NCI-H345 (cell line): ENCODE measurements at places on chromosomes 11 and 22.

DNA sequence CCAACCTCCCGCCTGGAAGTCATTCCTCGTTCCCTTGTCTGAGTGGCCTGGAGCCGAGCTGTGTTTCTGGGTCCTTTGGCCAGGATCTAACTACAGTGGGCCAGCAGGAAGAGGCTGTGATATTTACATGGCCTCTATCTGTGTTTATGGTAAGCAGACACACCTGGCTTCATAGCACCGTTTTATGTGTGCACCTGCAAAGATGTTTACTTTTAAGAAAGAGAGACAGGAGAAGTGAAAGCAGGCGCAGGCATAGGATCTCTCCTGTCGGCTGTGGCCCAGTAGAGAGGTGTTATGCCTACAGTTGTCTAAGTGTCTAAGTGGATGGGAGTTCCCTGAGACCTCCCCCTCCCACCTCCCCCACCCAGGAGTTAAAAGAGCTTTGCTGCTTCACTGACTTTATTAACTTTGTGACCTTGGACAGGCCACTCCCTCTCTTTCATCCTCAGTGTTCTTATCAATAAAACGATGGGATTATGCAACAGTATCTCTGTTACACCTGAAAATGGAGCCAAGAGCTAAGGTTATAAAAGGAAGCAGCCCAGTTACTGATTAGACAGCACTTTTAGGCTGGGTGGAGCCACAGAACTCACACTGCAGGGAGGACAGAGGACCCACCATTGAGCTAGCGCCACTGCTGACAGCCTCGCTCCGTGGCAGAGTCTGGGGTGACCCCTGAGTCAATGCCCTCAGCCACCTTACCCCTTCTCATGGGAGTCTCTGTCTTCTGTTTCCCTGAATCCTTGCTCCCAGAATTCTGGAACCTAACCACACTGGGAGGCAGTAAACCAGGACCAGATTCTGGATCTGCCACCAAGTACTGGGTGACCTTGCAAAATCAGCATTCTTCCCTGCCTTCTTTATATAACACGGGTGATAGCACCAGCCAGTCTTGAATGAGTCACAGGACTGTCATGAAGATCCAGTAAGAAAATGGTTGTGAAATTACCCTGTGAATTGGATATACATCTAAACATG is 22.0 kb downstream of the ST14 start:
- DNase-seq, result peak; percentile 86

- no peak for DNase-seq
Measured at GRCh38 chr11:96275801-96276594, 67.0 kb downstream of the MAML2 start.

GRCh38 chr11:112289588-112290492 is 29.2 kb upstream of the PLET1 start:
- DNase-seq, result peak; percentile 83

DNA sequence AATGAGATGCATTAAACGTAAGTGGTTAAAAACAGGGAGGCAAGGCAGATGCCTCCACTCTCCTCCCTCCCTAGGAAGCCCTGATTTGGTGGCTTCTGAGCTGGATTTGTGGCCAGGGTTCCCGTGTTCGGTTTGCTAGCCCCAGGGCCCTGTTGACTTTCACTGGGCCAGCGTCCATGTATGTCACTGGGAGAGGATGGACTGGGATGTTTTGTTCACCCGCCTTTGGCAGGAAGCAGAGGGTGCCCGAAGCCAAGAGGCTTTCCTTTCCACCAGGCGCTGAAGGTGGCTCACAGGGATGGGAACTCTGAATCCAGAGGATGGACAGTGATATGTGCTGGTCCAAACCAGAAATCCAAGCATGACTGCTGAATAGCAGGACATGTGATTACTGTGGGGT is 146.6 kb downstream of the CSNK2A3 start:
- DNase-seq, result no peak

- DNase-seq, result no peak
Measured at GRCh38 chr11:125410091-125410490, 86.0 kb downstream of the FEZ1 start.

GRCh38 chr11:2869561-2870427 is 15.8 kb downstream of the CDKN1C start:
- DNase-seq, result no peak

DNA sequence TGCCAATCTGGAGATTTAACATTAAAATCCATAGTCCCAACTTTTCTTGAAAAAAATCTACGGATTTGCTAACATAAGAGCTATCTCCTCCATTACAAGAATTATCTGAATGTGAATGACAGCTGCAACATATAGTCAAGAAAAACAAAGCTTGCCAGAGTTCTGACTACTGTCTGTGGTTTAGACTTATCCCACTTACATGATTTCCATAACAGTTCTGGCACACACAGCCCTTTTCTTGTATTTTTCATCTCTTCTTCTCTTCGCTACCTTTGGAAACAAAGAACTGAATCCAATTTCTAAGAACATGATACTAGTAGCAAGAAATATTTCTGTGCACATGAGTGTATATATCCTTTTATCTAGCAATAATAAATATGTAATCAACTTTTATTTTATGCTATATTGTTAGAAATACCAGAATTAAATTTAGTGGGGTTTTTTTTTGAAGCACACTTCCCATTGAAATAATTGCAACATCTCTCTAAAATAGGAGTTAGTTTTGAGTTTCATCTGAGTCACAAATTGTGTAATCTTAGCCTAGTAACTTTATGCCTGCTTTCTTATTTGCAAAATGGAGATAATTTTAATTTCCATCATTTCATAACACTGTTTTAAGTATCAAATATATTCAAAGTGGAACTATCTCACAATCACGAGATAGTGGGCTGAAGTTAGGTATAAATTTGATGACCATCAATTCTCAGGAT is 1217.6 kb downstream of the JRKL start:
- no peak for DNase-seq

DNA sequence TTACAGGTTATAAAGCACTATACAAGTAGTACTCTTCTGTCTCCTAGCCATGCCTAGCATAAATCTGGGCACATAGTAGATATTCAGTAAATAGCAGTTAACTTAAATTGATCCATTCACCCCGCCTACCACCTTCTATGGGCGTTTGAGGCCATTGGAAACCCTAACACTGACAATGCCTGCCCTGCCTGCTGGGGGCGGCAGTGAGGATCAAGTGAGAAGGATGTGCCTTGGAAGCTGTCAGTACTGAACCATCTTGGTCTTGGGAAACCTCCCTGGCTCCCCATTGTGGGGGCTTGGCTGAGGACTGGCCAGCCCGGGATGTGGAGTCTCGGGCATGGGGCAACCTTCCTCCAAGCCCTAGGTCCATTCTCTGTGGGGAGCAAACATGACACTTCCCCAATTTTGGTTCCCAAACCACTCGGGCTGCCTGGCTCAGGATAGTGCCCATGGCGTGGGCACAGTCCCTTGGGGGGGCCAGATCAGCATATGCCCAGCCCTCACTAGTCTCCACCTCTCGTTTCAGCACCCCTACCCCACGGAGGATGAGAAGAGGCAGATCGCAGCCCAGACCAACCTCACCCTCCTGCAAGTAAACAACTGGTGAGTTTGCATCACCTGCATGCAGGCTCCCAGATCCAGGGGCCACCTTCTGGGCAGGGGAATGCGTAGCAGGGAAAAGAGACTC is 67.4 kb downstream of the FEZ1 start:
- no peak for DNase-seq

GRCh38 chr22:30202531-30203006 is 44.0 kb downstream of the LIF start:
- no peak for DNase-seq

DNA sequence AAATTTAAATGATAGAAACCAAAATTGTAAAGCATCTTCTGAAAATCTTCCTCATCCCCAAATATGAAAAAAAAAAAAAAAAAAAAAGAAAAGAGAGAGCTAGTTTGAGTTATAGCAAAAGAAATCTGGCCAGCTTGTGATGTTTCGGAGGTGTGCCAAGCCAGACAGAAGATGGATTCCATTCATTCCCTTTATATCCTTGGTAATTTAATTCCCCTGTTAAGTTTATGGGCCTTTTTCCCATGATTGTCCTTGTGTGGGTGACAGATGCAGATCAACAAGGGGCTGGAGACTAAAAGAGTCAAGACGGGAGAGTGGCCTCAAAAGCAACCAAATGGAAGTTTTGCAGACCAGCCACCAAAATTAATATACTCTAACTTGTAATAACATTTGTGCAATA is 47.6 kb upstream of the PARVA start:
- no peak for DNase-seq

GRCh38 chr11:69539416-69540117 is 58.1 kb downstream of the LINC01488 start:
- DNase-seq, result no peak

- DNase-seq, result no peak
Measured at GRCh38 chr11:78314762-78315161, 102.9 kb downstream of the GAB2 start.

- DNase-seq, result no peak
Measured at GRCh38 chr11:28529046-28529445, 420.9 kb downstream of the METTL15 start.

DNA sequence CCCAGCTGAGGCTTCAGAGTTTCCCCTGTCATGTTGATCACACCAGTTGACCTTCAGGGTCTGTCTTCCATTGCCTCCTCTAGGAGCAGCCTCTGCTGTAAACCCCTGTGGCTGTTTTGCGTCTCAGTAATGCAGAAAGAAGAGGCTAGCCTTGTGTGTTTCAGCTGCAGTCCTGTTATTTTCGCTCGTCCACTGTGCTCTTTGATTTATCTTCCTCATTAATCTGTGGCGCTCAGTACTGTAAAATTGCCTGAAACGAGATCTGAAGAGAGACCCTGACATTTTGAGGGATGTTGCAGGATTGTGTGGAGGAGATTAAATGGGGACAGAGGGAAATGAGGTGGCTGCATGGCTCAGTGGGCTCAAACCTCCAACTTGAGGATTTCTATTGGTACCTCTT is 163.7 kb downstream of the DBX1 start:
- no peak for DNase-seq

DNA sequence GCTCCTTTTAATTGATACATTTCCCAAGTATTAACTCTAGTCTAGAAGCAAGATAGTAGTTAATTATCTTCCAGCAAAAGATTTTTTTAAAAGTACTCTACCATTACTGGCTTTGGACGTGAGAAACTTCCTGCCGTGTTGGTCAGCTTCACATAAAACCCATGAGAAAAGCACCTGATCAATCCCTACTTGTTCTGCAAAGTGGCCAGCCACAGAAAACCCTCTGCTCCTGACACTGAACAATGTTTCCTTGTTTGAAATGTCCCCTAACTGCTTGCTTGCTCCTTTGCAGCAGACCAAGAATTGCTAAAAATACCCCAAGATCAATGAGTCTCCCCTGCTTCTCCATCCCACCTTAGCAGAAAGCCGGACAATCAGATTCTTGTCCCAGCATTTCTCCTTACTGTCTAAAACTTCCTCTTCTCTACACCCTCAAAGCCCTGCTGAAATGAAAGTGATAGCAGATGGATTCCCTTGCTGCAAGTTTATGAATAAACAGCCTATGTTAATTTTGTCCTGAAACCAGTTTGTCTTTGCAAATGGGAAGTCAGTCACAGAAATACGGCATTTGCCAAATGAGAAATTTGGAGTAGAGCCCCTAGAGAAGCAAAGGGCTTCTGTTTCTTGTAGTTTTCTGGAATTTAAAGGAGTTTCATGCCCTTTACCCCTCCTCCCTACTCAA is 207.1 kb upstream of the ARHGAP20 start:
- no peak for DNase-seq

- no peak for DNase-seq
Measured at GRCh38 chr11:4672470-4672869, 25.2 kb downstream of the OR51E2 start.

GRCh38 chr11:35061516-35062440 is 77.2 kb upstream of the CD44 start:
- peak; percentile 78 for DNase-seq

DNA sequence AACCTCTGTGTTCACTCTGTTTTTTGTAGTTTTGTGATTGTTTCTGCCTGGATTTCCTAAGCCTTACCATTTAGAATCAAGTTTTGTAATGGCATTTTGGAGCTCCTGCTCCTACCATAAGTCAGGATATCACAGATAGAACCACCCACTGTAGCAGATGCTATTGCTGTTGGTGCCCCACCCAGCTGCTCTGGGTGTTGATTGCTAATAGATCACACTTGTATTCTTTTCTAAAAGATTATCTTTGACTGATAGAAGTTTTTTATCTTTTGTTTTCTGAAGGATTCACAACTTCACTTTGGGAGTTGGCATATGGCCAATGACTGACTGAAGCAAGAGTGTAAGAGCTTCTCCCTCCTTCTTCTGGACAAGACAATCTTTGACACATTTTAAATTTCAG is 76.0 kb downstream of the EHF start:
- no peak for DNase-seq

DNA sequence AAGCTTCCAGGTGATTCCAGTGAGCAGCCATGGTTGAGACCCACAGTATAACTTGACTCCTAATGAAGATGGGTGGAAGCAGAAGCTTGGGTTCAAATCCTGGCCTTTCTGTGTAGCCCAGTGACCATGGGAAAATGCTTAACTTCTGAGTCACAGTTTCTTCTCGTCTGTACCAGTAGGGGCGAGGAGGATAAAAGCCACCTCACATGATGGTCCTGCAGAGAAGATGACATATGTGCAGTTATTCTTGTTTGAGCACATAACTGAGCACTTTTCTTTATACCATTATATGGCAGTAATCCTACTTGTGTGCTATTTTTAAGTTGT is 4.9 kb downstream of the TMEM109 start:
- no peak for DNase-seq

- DNase-seq, result no peak
Measured at GRCh38 chr11:123642435-123642834, 12.0 kb downstream of the SCN3B start.

DNA sequence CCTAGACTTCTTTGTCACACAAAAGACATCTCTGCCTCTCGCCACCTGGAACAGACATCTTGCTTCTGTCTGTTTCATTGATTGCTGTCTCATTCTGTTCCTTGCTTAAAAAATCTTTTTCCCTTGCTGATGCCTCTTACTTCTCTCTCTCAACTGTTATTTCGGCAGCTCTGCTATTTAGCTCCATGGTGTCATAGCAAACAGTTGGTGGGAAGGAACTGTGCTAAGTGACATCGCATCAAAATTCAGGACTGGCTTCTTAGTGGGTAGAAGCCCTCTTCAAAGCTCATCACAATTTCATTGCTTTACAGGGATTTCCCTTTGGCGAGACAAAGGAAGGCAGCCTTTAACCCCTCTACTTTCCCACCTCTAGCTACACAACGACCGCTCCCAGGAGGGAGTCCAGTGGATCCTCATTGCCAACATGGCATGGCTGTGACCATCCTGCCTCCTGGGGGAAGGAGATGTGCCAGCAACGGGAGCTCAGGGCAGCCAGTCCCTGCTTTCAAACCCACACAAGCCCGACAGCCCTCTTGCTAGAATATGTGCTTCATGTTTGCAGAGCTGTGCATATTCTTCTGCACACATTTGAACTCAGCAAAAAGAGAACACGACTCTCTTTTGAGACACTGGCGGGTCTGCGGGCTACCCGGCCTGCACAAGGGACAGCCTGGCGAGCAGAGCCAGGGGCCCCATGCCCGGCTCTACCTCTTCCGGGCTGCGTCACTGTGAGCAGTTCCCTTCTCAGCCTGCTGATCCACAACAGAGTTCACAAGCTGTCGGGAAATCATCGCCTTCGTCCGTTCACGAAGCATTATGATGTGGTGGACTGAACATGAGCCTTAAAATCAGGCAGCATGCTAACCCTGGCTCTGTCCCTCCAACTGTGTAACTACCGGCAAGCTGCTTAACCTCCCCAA is 51.1 kb upstream of the JAM3 start:
- no peak for DNase-seq
